ENCODE measurements at places on chromosomes 2 and 18.

DNA sequence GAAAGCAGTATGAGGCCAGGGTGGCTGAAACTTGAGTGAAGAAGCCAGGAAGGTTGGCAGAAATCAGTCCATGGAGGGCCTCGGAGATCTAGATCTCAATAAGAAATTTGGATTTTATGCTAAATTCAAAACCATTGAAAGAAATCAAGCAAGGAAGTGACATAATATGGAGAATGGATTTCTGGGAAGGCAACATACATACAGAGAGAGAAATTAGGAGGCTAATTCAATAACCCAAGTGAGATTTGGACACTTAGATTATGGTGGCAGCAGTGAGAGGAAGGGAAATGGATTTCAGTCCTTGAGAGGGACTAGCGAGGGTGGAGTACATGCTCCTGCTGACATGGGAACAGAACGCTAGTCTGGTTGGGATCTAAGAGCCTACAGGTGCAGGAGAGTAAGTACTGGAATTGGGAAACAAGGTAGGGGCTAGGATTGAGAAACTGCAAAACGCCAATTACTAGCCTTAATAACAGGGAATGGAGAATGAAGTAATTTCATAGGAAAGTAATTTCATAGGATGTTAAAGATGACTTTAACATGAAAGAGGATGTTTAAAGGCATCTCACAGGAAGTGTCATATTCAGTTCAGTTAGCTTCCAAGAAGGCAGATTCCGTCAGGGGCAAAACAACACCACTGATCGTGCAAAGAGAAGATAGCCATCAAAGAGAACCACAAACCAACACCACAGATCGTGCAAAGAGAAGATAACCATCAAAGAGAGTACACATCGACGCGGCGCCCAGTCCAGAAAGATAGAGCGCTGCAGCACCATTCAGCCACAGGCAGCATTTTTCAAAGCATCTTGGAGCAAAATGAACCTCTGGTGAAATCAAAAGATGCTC lies 27.2 kb downstream of the CDKL4 start:
- DNase-seq = no peak

GRCh38 chr2:156476850-156477206 lies 40.6 kb downstream of the GPD2 start:
- peak; percentile 70 for DNase-seq

DNA sequence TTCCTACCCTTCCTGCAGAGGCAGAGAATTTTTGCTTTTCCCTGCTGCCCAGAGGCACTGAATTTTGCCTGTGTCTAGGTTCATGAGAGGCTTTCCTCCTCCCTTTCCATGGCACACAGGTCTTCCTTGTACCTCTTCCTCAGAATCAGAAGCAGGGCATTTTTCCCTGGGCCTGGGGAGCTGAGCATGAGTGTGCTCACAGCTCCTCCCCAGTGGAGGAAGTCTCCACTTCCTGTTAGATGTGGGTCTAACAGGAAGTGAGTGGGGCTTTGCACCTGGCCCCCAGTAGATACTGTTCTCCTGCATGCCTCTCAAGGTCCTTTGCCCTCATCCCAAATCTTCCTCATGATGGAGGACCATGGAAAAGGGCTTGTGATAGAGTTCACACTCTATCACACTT lies 297.2 kb upstream of the FIGN start:
- no peak for DNase-seq

DNA sequence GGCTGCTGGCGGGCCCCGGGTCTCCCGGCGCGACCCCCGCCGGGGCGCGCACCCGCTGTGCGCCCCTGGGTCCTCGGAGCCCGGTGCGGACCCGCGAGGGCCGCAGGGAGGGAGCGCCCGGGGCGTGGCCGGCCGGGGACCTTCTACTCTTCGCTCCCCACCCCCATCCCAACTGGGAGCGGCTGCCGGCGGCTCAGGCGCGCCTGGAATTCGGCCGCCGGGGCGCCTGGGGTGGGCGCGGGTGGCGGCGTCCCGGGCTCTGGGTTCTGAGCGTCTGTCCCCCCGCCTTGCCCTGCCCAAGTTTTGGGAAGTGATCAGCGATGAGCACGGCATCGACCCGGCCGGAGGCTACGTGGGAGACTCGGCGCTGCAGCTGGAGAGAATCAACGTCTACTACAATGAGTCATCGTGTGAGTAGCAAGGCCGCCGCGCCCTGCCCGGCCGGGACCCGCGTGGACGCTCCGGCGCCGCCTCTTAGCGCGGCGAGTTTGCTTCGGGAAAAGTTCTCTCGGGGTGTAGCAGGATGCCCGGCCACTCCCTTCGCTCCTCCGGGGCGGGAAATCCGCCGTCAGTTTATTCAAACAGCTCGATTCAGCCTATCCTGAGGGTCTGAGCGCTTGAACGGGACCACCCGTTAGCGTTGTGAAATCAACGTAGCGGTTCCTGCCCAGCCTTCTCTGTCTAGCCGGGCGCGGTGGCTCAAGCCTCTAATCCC lies 502 bp downstream of the TUBB6 start:
- DNase-seq = peak; percentile 84

DNA sequence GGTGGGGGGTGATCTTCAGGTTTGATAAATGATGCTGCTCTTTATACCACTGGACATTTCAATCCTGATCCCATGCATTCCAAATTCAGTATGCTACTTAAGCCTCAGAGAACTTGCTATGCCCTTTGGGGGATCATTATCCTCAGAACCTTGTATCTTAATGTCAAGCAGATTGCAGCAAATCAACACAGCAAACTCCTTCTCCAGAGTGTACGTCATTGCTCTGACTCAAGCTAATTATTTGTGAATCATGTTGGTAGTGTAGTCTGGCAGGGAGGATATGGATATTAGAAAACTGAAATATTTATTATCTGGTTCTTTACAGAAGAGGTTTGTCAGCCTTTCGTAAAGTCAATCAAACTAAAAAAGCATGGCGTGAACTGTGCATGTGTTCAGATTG lies 562.5 kb upstream of the FAM98A start:
- peak; percentile 29 for DNase-seq

DNA sequence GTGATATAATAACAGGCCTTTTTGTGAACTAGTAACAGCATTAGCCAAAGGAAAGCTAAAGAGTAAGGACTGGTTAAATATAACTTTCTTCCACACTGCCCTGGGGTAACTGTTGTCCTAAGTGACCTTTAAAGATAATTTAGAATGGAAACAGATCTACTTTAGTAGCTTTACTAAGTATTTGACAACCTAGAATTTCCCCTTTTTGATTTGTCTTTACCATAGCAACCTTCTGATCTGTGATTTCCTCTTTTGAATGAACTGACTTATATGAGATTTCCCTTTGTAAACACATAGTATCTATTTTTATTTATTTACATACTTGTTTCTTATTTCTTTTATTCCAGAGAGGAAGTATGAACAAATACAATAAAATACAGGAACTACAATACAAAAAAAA lies 10.5 kb upstream of the KLF7 start:
- no peak for DNase-seq

DNA sequence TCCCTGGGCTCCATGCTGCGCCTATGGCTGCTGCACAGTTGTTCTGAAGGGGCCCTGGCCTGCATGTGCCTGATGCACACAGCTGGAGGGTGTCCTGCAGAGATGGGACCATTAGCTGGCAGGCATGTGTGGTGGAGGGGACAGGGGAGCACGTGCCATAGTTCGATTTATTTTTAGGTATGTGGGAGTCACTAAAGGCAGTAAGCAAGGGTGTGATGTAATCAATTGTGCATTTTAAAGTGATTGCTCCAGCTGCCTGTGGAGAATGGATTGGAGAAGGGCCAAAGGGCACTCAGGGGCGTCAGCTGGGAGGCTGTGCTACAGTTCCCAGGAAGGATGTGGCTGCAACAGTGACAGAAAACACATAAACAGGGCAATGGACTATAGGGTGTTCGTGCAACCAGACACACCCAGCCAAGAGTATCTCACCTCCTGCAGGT lies 205.1 kb downstream of the ARL4C start:
- no peak for DNase-seq

- DNase-seq = peak; percentile 80
Observed at GRCh38 chr2:39227628-39228412, 15.9 kb downstream of the CDKL4 start.

DNA sequence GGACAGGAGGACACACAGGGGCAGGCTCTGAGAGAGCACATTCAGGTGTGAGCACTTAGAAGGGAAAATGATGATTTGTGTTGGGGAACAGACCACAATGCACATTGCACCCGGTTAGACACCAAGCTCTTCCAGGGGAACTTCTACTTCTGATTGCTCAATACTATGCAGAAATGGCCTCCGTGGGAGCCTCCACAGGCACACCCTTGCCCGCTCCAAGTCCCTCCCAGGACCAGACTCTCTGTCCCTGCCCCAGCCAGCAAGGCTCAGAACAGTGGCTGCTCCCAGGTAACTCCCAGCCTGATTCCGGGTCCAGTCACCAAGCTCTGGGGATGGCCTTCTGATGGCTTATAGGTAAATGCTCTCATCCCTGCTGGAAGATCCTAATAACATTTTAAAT lies 56.2 kb downstream of the BCL2L11 start:
- no peak for DNase-seq

GRCh38 chr18:12324991-12325725 lies 17.1 kb downstream of the TUBB6 start:
- DNase-seq = no peak

GRCh38 chr2:60500861-60501260 lies 52.6 kb downstream of the BCL11A start:
- peak; percentile 70 for DNase-seq

- no peak for DNase-seq
Observed at GRCh38 chr2:226352941-226353560, 446.6 kb downstream of the IRS1 start.

DNA sequence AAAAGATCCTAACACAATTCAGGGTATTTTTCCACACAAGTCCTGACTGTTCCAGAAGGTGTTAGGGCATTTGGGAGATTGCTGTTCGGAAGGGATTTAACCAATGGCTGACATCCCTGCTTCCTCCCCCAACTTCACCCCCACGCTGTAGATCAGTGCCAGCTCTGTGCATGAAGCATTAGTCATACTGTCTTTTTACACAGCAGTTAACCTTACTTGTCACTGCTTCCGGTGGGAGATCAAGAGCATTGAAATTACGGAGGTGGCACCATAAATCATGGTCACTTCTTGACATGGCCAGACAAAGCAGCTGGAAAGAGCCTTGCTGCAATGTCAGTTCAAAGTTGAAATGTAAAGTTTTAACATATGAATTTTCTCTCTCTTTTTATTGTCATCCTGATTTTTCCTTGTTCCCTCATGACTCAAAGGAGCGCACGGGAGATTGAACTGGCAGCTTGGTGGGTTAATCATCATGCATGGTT lies 70.2 kb downstream of the HRH4 start:
- peak; percentile 50 for DNase-seq

DNA sequence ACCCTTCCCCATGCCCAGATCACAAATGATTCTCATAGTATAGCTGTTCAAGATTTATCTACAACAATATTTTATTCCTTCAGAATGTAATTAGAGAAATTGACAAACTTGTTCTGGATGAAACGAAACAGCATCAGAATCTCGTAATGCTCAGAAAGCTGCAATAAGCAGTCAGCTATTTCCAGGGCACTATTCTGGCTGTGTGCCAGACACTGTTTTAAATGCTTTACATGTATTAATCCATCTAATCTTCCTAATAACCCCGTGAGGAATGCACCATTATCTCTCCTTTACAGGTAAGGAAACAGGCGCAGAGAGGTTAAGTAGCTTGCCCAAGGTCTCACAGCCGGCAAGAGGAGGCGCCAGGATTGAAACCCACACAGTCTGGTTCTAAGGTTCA lies 10.1 kb upstream of the LYPD6B start:
- peak; percentile 22 for DNase-seq

GRCh38 chr2:138846216-138846821 lies 66.1 kb upstream of the NXPH2 start:
- DNase-seq = peak; percentile 49

GRCh38 chr2:113198790-113199612 lies 25.2 kb downstream of the PSD4 start:
- peak; percentile 88 for DNase-seq

DNA sequence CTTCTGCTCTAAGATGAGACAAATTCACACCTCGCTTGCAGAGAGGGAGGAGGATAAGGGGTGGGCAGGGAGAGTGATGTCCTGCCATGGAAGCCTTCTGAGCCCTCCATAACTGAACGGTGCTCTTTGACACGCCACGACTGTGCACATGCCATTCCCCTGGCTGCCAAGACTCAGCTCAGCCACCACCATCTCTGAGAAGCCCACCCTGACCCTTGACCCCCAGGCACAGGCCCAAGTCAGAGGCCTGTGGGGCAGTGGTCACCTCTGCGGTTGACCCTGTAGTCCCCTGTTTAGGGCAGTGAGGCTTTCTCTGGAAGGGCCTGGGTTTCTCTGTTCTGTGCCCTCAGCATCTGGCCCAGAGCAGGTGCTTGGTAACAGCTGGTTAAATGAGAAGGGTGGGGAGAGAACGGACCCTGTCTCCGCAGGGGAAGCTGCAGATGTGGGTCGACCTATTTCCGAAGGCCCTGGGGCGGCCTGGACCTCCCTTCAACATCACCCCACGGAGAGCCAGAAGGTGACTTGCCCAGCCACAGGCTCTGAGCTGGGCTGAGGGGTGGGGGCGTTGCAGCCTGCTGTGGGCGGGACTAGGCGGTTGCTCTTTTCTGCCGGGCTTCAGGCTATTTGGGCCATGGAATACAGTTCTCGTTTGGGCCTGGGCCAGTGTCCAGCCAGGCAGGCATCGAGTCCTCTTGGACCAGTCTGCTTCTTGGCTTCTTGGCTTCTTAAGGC lies 215.1 kb downstream of the DYSF start:
- no peak for DNase-seq

- no peak for DNase-seq
Observed at GRCh38 chr18:62258093-62258492, 67.0 kb upstream of the TNFRSF11A start.

- no peak for DNase-seq
Observed at GRCh38 chr2:123085484-123085883, 939.6 kb upstream of the CNTNAP5 start.

GRCh38 chr18:61888622-61889021 lies 4.2 kb downstream of the RNF152 start:
- no peak for DNase-seq

- no peak for DNase-seq
Observed at GRCh38 chr2:73903313-73903712, 10.5 kb downstream of the ACTG2 start.

GRCh38 chr2:1891971-1892486 lies 147.7 kb upstream of the PXDN start:
- no peak for DNase-seq

DNA sequence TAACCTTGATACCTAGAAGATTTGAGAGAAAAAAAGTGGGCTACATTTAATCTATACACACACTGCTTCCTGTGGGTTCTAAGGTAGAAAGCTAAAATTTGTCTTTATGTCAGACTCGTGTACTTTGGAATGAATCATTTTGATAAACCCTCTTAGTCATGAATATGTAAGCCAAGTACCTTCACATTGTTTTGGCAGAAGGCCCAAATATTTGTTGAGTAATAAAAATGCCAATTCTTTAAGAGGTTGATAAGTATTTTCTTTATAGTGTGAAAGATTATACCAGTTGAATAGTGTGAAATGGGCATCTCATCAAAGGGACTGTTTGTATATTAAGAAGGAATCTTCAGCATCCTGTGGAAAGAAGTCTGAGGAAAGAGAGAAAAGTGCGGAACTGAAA lies 1464.7 kb upstream of the ZEB2 start:
- peak; percentile 92 for DNase-seq

- no peak for DNase-seq
Observed at GRCh38 chr2:176619504-176619903, 350.3 kb downstream of the MTX2 start.

Measured in epithelial cell of esophagus (primary cell).